Urothelium cell line (cell line): ENCODE measurements at places on chromosomes 5 and 9.

GRCh38 chr5:175337680-175338079 is 106.3 kb downstream of the DRD1 start:
- no peak for DNase-seq

GRCh38 chr5:55173687-55174230 is 782 bp upstream of the CDC20B start:
- DNase-seq = no peak

GRCh38 chr5:44622331-44622730 is 186.4 kb upstream of the MRPS30 start:
- no peak for DNase-seq

- no peak for DNase-seq
Observed at GRCh38 chr5:1013238-1013947, 4.8 kb downstream of the NKD2 start.

- DNase-seq = no peak
Observed at GRCh38 chr9:111065414-111065813, 27.1 kb upstream of the LPAR1 start.

DNA sequence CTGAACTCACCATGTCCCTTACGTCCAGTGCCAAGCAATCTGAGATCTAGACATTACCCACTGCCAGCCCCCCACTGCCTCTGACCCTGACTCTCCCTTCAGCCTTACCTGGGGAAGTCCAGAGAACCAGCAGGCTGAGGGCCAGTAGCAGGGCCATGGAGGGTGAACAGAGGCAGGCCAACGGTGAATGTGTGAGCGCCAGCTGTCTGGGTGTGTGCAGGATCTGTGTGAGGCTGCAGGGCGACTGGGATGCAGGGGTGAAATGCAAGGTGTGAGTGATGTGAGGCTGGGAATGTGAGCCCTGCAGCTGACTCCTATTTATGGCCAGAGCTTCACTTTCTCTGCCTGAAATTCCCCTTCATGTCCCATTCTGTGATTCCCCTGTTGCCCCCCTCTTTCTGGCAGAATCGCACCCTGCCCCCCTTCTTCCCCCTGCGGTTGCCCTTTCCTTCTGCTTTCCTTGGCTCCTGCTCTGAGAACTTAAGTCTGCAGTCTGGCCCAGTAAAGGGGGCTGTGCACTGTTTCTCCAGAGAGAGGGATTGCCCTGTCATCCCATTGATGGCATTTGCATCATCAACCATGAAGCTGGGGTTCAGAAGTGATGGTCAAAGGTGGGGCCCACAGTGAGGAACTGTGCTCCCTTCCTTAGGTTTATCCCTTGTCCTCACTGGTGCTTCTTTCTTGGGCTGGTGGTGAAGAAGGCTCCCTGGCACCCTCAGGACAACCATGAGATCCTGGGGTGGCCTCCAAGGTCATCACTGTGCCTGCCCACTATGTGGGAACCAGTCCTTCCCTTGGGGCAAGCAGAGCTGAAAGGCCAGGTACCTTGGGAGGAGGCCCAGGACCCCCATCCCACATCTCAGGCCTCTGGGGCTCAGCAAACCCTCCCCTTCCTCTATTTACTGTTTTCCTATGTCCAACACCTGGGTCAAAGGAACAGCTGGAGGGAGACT is at the start of gene CCL19:
TSS of gene CCL19 (minus strand) at position 294 of the 953 bp plus-strand sequence. CDS start at position 157, 137 bp downstream.
- no peak for DNase-seq

DNA sequence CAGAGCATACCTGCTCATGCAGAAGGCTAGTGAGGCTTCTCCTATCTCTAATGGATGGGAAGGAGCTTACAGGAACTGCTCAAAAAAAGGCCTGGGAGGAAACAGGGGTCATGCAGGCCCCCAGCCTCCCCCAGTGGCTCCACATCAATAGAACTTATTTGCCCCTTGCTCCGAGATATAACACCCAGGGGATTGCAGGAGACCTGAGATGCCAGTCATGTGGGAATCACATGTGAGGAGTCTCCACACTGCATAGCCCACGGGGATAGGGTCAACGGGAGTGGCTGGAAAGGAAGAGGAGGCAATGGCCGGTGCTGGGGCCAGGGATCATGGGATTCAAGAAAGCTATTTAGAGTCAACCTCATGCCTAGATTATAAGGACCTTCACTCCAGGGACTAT is 76.2 kb downstream of the NRG2 start:
- no peak for DNase-seq

GRCh38 chr9:34646211-34647083 is at the start of gene GALT:
GALT (plus strand) TSS chr9:34646675; CDS start chr9:34646705, 30 bp downstream.
- DNase-seq = peak; percentile 97

DNA sequence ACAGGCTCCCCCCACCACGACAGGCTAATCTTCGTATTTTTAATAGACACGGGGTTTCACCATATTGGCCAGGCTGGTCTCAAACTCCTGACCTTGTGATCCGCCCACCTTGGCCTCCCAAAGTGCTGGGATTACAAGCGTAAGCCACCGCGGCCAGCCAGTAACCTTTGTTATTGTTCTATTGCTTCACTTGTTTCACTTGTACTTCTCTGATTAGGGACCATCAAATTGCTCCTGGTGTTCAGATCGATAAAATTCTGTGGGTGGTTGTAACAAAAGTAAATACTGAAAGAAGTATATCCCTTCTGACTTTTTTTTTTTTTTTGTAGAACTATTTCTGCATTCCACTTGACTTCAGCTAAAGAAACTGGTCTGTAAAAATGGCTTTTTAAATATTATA is 445.5 kb upstream of the CDH10 start:
- DNase-seq = no peak

DNA sequence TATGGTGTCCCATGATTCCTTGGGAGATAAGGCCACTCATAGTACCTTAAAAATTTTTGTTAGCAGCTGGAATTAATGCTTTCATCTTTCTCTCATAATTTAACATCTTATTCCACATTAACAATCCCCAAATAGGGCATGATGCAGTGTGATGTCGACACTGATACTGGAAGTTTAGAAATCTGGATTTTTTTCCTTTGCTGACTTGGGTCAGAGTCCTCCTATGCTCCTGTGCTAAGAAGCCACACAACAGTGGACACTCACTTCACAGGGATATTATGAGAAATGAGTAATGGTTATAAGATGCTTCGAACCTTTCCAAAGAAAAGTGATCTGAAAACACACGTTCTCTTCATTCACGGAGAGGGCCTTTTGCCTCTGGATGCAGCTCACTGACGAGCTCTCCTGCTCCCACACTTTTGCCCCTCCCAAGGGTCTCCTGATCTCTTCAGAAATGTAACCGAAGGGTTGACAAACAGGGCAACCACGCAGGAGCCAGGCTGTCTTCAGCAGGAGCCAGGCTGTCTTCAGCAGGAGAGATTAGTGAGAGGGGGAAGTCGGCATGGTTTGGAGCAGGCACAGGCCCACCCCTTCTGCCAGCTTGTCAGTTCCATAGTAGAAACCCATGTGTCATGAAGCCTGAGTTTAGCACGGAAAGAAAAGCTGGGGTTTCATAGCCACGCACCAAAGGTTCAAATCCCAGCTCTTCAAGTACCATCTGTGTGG is 247.8 kb downstream of the AOPEP start:
- no peak for DNase-seq

DNA sequence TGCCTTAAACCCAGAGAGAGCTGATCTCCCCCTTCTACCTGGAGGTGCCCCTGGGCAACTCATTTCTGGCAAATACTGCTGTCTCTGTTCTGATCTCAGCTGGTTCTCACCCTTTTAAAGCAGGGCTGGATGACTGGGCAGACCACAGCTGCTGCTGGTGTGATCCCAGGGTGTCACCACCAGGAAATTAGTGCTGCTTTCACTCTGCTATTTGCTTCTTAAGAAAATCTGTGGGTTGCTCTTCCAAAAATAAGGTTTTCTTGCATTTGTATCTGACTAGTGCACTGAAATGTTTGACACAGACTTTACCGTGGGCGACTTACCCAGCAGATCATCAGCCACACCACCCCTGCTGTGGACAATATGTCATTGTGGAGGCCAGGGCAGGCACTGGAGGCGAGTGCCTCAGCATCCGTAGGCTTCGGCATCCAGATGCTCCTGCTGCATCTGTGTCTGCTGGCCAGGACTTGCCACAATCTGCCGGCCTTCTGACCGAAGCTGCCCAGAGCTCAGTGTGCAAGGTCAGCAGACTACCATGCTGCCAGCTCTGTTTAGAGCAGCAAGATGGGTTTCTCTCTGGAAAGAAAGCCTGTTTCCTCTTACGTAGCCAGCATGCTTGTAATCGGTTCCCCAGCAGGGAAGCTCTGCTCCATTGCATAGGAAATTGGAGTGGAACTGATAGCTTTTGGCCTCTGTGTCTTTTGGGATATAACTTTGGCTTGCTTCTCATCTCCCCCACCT is 13.6 kb downstream of the ARHGAP26 start:
- no peak for DNase-seq

- no peak for DNase-seq
Observed at GRCh38 chr5:150298701-150299451, 3.8 kb downstream of the ARSI start.

DNA sequence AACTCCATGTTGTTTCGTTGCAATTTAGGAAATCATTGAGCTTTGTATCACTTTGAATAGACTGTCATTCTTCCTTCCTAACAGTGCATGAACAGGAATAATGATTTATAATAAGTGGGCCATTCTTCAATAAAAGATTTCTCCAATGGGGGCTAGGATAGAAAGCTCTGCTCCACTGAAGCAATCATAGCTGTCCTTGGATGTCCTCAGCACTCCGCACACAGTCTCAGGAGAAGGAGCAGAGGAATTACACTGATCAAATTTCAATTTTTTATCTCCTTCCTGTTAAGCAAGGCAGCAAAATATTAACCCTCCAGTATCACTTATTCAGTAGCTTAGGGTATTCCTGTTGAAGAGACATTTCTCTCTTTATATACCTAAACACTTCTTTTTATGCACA is 532.7 kb upstream of the ST8SIA4 start:
- DNase-seq = no peak

DNA sequence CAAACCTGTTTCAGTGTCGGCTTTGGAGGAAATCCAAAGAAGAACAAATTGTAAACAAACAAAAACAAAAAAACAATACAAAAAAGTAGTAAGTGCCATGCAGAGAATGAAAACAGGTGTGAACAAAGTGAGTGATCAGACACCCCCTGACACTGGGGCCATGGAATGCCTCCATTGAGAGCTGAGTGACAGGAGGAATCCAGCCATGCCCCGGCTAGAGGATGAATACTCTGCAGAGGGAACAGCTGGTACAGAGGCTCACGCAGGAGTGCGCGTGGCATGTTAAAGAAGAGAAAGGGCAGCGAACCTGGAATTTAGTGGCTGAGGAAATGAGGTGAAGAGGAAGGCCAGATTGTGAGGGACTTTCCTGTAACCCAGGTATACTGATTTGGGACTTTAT is 15.5 kb upstream of the CCNJL start:
- DNase-seq = no peak

GRCh38 chr5:66469684-66470083 is 126.5 kb upstream of the MAST4 start:
- no peak for DNase-seq

- no peak for DNase-seq
Observed at GRCh38 chr9:94005272-94005901, 50.2 kb upstream of the BARX1 start.
